ENCODE measurements at places on chromosomes 2 and 18.

- DNase-seq, result peak; percentile 65
These were observed 38.3 kb downstream of the GCG start for GRCh38 chr2:162113776-162114168.

GRCh38 chr2:1601067-1601412 lies 143.3 kb downstream of the PXDN start:
- no peak for DNase-seq

- no peak for DNase-seq
These were observed at the start of gene CD28 for GRCh38 chr2:203706403-203706802. Gene CD28 (plus strand): TSS chr2:203706639. CDS start chr2:203706697, 58 bp downstream.

DNA sequence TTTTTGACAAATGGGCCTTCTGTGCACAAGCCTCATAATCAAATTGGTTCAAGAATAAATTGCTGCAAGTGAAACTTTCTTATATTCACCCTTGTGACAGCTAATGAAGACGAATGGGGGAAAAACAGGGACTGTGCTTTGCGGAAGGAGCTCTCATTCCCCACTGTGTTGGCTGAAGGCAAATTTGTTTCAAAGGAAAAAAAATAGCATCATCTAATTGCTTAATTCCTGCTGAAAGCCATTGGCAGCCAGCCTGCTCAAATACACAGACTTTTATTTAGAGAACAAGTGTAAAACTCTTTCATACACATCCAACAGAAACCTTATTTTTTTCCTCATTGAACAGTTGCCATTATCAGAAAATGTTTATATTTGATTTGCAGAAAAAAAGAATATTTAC lies 172.3 kb downstream of the ARL6IP6 start:
- no peak for DNase-seq

GRCh38 chr2:7748717-7749415 lies 831.7 kb downstream of the RNF144A start:
- DNase-seq, result no peak

- DNase-seq, result no peak
These were observed 32.3 kb downstream of the FHOD3 start for GRCh38 chr18:36329684-36330434.
